ENCODE measurements at places on chromosomes 12 and 14. TPM values are rescaled to one million over a fixed set of nuclear protein-coding genes. Genes with fewer than 3 reads are reported as not detected.

LGR5 gene
- not detected for total RNA-seq

E2F7 gene
- total RNA-seq = 10.3 TPM

PCED1B gene
- total RNA-seq = 1.9 TPM

PRIMA1 gene
- not detected for total RNA-seq

KRT83 gene
- not detected for total RNA-seq

COX8C gene
- total RNA-seq = not detected

ACOT6 gene
- not detected for total RNA-seq

SLC17A8 gene
- not detected for total RNA-seq

DIO2 gene
- 1.4 TPM for total RNA-seq

RBM19 gene
- total RNA-seq = 16.9 TPM

Data from epithelial cell of alveolus of lung (primary cell).